ENCODE measurements at places on chromosomes 1 and 21. TPM values are rescaled to one million over a fixed set of nuclear protein-coding genes. Genes with fewer than 3 reads are reported as not detected.

The MMEL1 gene
- 2.7 TPM for total RNA-seq

GRCh38 chr21:44378646-44379514 is 25.5 kb downstream of the TRPM2 start:
- no peak overlapping the region for H3K27ac ChIP-seq
- H3K4me3 ChIP-seq, result no peak overlapping the region
- H3K27me3 ChIP-seq, result peaks cover 81% of the 10 kb centered on the region
- no peak for DNase-seq
- H3K36me3 ChIP-seq, result no peaks in the 10 kb centered on the region

The NPL gene
- total RNA-seq, result 3.0 TPM

DNA sequence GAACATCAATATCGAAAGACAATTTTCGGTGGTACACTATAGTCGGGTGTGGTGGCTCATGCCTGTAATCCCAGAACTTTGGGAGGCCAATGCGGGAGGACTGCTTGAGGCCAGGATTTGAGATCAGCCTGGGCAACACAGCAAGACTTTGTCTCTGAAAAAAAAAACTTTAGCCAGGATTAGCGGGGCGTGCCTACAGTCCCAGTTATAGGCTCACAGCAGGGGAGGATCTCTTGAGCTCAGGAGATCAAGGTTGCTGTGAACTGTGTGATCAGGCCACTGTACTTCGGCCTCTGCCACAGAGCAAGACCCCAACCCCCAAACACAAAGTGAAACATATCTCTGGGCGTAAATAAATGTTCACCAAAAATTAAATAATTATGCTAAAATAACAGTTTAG is 1.6 kb downstream of the TADA1 start:
- no peaks in the 10 kb centered on the region for H3K36me3 ChIP-seq
- no peak for DNase-seq
- H3K27me3 ChIP-seq, result no peaks in the 10 kb centered on the region
- peaks cover 20% of the 10 kb centered on the region for H3K4me1 ChIP-seq
- no peak overlapping the region for H3K27ac ChIP-seq

The VANGL2 gene
- total RNA-seq, result 11.5 TPM

The OVAAL gene
- total RNA-seq, result not detected

The SYT11 gene
- 0.08 TPM for total RNA-seq

DNA sequence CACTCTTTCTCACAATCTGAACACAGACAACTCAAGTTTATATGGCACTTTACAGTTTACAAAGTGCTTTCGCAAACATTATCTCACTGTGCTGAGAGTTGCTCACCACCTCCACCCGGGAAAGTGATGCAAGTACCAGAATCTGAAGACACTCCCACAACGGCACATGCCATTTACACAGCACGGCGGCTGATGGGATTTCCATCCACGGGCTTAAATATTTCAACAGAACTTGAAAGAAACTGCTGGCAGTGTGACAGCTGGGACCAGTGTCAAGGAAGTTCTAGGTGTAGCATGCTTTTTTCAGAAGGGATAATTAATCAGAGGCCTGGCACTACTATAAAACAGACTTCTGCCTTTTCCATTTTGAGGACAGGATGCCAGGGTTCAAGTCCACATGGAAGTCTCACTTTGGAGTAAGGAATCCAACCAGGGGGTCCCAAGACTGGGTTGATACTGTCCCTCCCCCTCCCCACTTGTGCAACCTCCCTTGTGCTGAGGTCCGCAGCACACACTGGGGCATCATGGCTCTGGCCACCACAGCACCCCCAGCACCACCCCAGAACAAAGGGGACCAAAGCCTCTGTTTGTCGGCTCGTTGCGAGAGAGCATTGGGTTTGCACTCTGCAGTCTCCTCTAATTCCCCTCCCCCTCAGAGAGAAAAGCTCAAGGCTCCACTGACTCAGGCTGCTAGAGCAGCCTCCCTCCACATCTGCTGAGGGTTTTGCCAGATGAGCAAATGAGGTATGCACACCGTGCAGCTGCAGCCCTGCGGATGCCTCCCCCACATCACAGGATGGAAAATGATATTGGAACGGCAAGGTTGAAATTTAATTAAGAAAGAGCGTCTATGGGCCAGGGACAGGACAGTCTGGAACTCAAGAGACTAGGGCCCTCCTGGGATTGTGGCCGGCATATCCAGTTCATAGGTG is 154.9 kb downstream of the TGFBR3 start:
- peak; percentile 11 for DNase-seq
- no peaks in the 10 kb centered on the region for H3K27me3 ChIP-seq
- peak overlapping the region; percentile 79 for H3K27ac ChIP-seq
- peaks cover 64% of the 10 kb centered on the region for H3K4me1 ChIP-seq
- H3K4me3 ChIP-seq, result no peak overlapping the region
- no peaks in the 10 kb centered on the region for H3K36me3 ChIP-seq

GRCh38 chr1:239128541-239128940 is 257.8 kb upstream of the CHRM3 start:
- no peaks in the 10 kb centered on the region for H3K36me3 ChIP-seq
- H3K27me3 ChIP-seq, result 0 out of 2 replicates have a peak, but pooled peaks cover 6% of the 10 kb centered on the region
- no peak overlapping the region for H3K27ac ChIP-seq
- no peak for DNase-seq
- H3K4me1 ChIP-seq, result no peaks in the 10 kb centered on the region
- no peak overlapping the region for H3K4me3 ChIP-seq

Data from PC-9 (cell line).